Stimulated activated CD4-positive, alpha-beta T cell treated with anti-CD3 and anti-CD28 coated beads, Interleukin-1b, Interleukin-23, amount 100 ng/mL, for 24 hours (primary cell): ENCODE measurements at places on chromosomes 2 and 18.

- no peak for DNase-seq
Measured at GRCh38 chr2:168490015-168490874, 34.2 kb downstream of the CERS6 start.

DNA sequence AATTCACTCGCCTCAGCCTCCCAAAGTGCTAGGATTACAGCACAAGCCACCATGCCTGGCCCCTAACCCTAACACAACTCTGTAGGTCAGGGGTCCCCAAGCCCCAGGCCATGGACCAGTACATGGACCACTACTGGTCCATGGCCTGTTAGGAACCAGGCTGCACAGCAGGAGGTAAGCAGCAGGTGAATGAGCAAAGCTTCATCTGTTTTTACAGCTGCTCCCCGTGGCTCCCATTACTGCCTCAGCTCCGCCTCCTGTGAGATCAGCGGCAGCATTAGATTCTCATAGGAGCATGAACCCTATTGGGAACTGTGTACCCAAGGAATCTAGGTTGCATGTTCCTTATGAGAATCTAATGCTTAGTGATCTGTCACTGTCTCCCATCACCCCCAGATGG is 201.7 kb downstream of the NRP2 start:
- DNase-seq: no peak

DNA sequence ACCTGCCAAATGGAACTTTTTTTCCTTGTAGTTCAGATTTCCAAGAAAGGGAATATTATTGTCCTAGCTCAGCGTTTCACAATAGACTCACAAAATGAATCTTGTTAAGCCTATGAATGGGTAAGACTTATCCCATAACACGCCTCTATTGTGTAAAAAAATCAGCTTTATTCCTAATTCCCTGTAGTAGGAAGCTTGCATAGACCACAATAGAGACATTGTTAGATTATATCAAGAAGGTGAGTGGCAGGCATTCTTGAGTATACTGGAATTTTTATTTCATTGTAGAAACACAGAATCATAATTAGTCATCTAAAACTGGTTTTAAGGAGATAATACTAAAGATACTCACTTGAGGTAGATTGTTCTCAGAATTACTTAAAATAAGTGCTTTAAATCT is 46.5 kb upstream of the SLC30A6 start:
- DNase-seq: no peak

- DNase-seq: no peak
Measured at GRCh38 chr2:206193671-206194357, 34.1 kb downstream of the EEF1B2 start.

DNA sequence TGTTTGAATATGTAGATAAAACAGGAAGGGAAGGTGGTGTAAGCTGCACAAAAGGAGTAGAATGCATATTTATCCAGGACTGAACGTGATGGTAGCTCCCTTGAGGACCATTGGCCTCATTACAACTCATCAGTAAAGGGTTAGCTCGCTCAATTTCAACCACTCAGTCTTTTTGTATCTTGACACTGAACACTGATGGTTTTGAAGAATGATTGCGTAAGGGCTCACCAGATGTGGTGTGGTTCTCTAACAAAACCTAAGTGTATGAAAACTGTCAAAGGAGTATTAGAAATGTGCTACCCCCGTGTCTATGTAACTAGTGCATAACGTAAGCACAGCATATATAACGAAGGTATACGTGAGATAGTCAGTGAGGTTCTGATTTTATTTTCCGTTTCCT is 272.4 kb upstream of the THSD7B start:
- no peak for DNase-seq

DNA sequence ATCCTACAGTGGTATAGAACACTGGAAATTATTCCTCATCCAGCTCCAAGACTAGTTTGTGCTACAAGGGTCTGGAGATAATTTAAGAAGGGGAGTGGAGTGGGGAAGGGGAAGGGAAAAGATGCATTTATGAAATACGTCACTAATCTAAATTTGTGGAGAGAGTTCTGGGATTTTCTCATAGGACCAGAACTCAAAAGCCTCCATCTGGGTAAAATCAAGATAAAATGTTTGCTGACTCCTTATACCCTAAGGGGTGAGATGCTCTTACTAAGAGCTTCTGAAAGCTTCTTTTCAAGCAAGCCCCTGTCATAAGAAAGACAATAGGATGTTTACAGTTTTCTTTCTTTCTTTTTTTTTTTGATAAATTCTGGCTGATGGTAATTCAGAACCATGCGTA is 88.5 kb upstream of the RBMS1 start:
- DNase-seq: no peak

DNA sequence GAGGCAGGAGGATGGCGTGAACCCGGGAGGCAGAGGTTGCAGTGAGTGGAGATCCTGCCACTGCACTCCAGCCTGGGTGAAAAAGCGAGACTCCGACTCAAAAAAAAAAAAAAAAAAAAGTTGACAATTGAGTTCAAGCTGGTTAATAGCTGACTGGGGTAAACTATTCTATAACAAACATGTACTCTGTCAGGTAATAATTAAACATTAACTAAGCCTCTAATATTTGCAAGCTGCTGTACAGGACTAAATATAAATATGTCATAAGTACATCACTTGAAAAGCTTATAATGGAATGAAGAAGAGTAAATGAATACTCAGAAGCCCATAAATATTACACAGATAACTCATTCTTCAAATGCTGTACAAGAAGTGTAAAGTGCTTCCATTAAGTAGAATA is 190.4 kb upstream of the CRIM1 start:
- no peak for DNase-seq

GRCh38 chr18:35478520-35479435 is 19.0 kb downstream of the INO80C start:
- DNase-seq: no peak

DNA sequence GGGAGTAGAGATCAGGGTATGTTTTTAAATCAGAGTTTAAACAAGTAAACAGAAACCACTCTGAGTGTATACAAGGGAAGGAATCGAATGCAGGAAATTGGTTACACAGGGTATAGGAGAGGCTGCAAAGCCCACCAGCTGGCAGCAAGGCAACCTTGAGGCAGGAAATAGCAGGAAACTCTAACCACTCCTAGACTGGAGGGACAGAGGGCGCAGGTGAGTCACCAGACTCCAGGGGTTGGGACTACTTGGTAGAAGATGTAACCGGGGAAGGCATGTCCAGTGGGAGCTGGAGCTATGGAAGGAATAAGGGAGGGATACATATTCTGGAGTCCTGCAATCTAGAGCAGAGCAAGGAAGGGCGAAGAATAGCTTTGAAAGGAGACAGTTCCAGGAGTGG is 152.3 kb downstream of the MEIS1 start:
- no peak for DNase-seq

DNA sequence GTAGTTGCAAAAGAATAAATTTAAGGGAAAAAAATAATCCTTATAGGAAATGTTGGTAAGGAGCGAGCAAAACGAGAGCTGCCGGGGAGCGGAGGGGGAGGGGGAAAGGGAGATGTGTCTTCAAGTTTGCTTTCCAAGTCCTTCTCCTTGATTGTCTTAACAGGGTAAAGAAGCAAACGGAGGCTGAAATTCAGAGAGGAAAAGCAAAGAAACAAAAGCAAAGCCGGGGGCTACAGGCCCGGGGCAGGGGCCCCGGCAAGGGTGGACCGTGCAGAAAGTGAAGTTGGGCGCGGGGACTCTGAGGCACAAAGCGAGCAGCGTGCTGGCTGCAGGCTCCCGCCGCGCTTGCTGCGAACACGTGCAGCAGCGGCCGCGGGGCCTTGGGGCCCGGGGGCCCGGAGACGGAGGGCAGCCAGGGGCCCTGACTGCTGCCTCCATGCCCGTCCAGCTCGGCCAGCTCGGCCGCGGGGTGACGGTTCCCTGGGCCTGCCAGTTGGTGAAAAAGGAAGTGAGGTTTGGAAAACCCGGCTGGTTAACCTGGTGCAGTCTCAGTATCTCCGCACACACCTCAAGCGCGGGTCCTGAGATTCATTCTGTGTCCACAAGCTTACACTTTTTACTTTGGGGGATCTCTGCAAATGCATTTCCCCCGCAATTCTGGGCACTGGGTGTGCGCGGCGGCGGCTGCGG is 4.1 kb downstream of the BCL11A start:
- DNase-seq: no peak

DNA sequence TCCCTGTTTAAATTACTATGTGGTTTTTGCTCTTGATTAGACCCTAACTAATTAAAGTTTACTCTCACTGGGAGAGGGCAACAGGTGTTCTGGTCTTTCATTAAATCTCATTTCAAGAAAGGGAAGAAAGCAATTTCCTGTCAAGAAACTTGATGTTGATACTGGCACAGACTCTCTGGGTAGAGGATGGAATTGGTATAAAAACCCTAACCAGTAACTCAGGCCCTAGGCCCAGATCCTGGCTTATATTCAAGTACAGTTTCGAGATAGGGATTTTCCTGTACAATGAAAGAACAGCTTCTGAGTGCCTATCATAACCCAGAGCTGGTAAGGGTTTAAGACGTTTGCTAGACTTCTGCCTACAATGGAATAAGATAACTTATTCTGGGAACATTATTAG is 61.6 kb upstream of the ACYP2 start:
- no peak for DNase-seq
